HuH-7.5 (cell line): ENCODE measurements at places on chromosomes 7 and 10.

- DNase-seq = no peak
Measured at GRCh38 chr7:90723866-90724265, 127.7 kb downstream of the CDK14 start.

GRCh38 chr10:31774928-31775650 lies 153.5 kb downstream of the ARHGAP12 start:
- no peak for DNase-seq

DNA sequence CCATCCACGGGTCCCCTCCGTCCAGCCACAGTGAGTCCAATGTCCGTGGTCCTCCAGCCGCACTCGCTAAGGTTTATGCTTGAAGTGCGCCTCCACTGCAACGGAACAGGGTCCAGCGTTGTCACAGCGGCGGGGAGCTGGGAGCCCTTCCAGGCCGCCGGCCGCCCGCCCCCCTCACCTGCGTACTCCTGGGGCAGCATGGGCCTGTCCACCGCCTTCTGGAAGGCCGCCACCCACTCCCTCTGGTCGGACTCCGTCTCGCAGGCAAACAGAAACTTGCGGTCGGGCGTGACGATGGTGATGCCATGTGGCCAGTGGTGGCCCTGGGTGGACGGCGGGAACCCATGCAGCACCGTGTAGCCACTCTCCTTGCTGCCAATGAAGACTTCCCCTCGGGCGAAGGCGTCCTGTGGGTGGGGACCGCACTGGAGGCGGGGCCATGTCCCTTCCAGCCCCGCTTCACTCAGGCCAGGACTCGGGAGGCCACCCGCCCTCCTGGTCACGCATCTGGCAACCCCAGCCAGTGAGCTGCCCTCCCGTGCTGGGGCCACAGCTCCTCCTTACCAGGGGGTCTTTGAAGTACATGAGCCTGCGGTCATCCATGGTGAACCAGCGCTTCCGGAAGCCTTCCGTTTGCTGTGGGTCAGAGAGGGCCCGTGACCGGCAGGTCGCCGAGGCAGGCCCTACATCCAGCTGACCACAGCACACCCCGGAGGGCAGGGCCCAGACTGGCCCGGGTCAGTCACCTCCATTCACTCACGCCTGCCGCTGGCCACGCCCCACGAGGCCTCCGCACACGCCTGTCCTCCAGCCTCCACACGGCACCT lies 22.7 kb downstream of the GET4 start:
- no peak for DNase-seq

DNA sequence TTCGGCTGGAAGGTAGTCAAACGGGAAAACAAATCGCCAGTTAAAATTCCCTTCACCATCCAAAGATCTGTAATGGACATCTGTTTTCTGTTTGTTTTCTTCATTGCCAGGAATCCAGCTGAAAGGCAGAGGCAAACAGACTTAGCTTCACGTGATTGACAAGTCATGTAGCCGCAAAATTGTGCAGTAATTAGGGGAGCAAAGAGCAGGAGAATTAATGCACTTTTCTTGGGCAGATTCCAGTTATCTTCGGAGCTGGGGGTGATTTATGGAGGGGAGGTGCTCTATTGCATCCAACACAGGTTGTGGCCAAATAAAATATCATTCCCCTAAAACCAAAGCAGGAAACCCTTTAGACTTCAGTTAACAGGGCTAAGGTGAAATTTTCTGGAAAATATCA lies 162.2 kb downstream of the MYOF start:
- DNase-seq = no peak

DNA sequence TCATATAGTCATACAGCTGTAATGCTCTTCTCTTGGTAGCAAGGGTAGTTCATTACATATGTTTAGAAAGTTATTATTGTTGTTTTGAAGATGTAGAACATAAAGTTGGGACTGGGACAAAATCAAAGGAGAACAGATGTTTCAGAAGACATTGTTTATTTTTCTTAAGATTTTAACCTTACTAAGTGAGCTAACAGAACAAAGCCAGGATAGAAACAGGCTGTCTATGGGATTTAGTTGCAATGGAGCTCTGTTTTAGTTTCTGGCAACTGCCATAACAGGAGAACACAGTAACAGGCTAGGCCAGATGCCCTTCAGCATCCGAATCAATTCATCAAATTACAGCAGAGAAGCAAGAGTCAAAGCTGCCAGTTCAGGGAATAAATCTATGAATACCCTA lies 382.4 kb downstream of the ARL4A start:
- no peak for DNase-seq

GRCh38 chr7:122768827-122769226 lies 66.1 kb upstream of the RNF148 start:
- DNase-seq = no peak

DNA sequence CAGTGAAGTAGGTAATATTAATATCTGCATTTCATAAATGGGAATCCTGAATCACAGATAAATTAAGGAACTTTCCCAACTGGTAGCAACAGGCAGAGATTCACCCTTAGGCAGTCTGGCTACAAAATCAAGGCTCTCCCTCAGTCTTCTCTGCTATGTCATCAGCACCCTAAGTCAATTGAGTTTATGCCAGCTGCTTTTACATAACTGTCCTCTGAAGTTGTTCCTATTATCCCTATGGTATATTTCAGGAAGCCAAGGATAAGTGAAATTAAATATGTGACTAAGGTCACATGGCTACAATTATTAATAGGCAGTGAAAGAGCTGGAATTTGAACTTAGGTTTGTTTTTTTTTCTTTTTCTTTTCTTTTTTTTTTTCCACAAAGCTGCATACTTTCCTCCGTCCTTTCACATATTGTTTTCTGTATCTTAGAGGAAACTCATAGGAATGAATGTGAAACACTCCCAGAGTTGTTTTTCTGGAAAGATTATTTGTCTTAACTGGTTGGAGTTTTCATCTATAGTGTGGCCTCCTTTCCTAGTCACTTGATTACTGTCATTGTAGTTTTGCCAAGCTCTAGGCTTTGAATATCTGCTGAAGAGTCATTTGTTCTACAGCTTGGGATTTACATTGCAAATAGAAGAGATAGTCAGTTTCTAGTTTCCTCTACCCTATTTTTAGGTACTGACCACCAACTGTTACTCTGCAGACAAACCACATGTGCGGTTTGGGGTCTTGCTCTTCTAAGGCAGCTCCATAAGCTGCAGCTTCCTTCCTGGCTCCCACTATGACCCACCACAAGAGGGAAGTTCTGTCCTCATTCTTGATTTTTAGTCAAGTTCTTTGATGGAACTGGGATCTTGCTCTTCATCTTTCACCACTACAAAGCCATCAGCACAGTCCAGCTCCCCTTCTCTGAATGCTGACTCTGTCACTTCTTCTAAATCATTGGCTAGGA lies 338.0 kb upstream of the KIAA1217 start:
- no peak for DNase-seq

DNA sequence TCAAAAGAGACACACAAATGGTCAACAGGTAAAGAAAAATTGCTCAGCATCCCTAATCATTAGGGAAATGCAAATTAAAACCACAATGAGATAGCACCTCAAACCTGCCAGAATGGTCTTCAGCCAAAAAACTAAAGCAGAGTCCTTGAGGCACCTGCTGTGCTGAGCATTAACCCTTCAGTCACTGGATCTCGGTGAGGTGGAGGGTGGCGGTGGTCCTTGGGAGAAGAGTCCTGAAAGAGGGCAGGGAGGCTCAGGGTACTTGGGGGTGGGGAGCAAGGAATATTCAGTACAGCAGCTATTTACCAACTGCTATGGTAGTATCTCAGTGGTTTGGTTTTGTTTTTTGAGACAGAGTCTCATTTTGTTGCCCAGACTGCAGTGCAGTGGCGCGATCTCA lies 7.1 kb downstream of the KIAA1549 start:
- DNase-seq = no peak
